ENCODE measurements at places on chromosomes 3 and 15.

DNA sequence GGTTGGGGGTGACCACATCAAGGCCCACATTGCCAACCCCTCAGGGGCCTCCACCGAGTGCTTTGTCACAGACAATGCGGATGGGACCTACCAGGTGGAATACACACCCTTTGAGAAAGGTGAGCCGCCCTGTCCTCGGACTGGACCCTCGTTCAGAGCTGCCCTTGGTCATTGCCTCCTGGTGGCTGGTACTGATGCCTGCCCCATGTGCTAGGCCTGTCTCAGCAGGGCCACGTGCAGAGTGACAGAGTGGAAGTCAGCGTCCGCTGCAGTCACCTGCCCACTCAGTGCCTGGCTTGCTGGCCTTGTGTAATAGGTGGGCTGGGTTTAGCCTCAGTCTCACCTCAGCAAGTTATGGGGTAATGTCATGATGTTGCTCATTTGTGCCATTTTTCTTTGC, 86.4 kb downstream of the DNASE1L3 start:
- no peak for DNase-seq

GRCh38 chr3:159788291-159788690, 200.3 kb upstream of the IL12A start:
- no peak for DNase-seq

DNA sequence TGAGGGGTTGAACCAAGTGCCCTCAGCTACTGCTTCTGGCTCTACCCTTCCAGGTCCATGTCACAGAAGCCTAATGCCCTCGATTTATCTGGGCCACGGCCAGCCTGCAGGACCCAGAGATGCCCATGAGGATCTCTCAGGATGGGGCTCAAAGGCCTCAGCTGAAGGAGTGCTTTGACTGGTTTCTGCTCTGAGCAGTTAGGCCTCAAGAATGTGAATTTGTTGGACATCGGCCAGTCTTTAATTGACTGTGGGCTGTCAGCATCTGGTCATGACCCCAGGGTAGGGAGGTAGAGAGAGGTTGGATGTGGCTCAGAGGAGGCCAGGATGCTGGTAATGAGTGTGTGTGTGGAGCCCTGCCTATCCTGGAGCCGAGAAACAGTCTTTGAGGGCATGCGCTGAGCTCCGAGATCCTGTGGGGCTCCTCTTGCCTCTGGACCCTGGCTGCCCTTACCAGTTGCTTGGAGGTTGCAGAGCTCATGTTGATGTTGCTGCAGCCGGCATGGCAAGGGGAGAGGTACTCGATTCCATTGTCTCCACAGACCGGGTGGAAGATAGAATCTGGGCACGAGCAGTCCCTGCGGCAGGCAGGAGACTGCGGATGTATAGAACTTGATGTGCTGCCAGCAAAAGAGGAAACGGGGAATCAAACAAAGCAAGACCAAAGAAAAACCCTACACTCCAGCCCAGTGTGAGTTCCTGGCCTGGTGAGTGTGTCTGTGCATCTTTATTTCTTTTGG, 49.1 kb upstream of the RAB6B start:
- no peak for DNase-seq

DNA sequence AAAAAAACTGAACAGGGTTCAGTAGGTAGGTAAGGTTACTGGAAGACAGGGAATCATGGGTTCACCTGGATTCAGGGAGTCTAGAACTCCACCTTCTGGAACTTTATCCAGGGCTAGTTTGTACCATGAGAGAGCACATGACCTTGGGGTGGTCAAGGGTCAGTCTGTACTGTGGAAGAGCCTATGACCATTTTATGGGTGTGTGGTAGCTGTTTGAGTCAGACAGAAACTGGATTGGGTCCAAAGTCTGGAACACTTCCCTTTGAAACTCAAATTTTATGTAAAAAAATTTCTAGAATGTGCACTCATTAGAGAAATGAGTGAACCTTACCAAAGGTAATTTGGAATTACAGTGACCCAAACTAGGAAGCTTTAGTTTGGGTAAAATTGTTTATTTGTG, 486.0 kb upstream of the AGTR1 start:
- DNase-seq, result no peak

- DNase-seq, result no peak
These were observed 659.4 kb upstream of the ADAMTS9 start for GRCh38 chr3:65347166-65347565.

- no peak for DNase-seq
These were observed 33.3 kb downstream of the FMN1 start for GRCh38 chr15:33161209-33161608.

- no peak for DNase-seq
These were observed 10.2 kb upstream of the SLC6A6 start for GRCh38 chr3:14392231-14392630.
